ENCODE measurements at places on chromosomes 12 and 14. TPM values are rescaled to one million over a fixed set of nuclear protein-coding genes. Genes with fewer than 3 reads are reported as not detected.
A peak's percentile ranks its signal among the peaks of the same experiment; 100 is the strongest.

Gene SYNE3
- total RNA-seq = 39.1 TPM

Gene DENND5B
- total RNA-seq = 19.7 TPM

Gene TSPAN8
- 7.5 TPM for total RNA-seq

Gene TAS2R19
- 5.9 TPM for total RNA-seq

Gene OR6C76
- total RNA-seq = not detected

Gene M6PR
- total RNA-seq = 82.9 TPM

Gene PTCSC3
- total RNA-seq = not detected

Gene KRT72
- total RNA-seq = not detected

Gene EDDM3A
- not detected for total RNA-seq

GRCh38 chr12:111664499-111664898 is 21.3 kb downstream of the BRAP start:
- H3K4me1 ChIP-seq = no peaks in the 10 kb centered on the region
- no peaks in the 10 kb centered on the region for H3K27me3 ChIP-seq
- no peak overlapping the region for H3K27ac ChIP-seq
- H3K4me3 ChIP-seq = no peak overlapping the region
- DNase-seq = no peak

GRCh38 chr14:30299915-30300314 is 259.0 kb upstream of the G2E3 start:
- no peaks in the 10 kb centered on the region for H3K4me1 ChIP-seq
- DNase-seq = no peak
- no peak overlapping the region for H3K27ac ChIP-seq
- H3K36me3 ChIP-seq = no peaks in the 10 kb centered on the region
- no peak overlapping the region for H3K4me3 ChIP-seq

DNA sequence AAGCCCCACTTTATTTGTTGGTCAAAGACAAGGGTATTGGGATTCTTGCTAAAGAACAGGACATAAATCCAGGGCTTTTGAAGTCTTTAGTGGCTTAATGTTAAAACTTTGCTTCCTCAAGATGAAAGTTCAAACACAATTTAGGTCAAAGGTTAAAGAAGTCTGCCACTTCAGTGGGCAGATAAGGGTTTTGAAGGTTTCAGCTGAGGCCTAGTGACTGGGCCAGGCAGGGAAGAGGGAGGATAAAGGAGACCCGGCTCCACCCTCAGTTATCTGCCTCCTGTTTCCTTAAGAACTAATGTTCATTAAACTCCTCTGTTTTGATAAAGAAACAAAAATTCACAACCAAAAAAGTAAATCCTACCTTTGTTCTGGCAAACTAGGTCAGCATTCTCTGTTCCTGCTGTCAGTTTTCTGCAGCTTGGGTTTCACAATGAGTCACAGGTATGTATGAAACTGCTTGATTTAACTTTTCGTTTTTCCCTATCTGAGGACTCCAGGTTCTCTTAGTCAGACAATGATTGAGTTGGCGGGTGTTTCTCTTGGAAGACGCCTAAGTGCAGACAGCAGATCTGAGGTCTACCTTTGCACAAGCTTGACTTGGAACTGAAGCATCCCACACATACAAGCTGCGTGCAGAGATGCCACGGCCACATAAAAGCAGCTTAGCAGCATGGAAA is 208.3 kb downstream of the EXOC5 start:
- H3K27ac ChIP-seq = no peak overlapping the region
- no peaks in the 10 kb centered on the region for H3K36me3 ChIP-seq
- H3K4me1 ChIP-seq = no peaks in the 10 kb centered on the region
- H3K4me3 ChIP-seq = no peak overlapping the region

- H3K4me3 ChIP-seq = no peak overlapping the region
- no peak for DNase-seq
Measured at GRCh38 chr12:90548595-90548994, 406.4 kb downstream of the CCER1 start.

DNA sequence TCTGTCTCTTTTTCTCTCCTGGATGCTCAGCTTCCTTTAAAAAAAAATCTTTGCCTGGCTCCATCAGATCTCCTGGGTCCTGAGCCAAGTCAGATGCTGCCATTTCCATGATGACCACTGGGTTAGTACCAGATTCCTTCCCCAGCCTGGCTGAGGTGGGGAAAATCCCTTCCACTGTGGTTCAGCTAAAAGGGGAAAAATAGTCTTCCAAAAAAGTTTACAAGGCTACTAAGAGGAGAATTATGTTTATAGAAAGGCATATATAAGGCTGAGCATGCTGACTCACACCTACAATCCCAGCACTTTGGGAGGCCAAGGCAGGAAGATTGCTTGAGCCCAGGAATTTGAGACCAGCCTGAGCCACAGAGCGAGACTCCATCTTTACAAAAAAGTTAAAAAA is 28.4 kb upstream of the GAS2L3 start:
- no peak for DNase-seq
- H3K4me3 ChIP-seq = no peak overlapping the region
- no peak overlapping the region for H3K27ac ChIP-seq
- H3K4me1 ChIP-seq = no peaks in the 10 kb centered on the region
- H3K27me3 ChIP-seq = no peaks in the 10 kb centered on the region
- H3K36me3 ChIP-seq = no peaks in the 10 kb centered on the region

DNA sequence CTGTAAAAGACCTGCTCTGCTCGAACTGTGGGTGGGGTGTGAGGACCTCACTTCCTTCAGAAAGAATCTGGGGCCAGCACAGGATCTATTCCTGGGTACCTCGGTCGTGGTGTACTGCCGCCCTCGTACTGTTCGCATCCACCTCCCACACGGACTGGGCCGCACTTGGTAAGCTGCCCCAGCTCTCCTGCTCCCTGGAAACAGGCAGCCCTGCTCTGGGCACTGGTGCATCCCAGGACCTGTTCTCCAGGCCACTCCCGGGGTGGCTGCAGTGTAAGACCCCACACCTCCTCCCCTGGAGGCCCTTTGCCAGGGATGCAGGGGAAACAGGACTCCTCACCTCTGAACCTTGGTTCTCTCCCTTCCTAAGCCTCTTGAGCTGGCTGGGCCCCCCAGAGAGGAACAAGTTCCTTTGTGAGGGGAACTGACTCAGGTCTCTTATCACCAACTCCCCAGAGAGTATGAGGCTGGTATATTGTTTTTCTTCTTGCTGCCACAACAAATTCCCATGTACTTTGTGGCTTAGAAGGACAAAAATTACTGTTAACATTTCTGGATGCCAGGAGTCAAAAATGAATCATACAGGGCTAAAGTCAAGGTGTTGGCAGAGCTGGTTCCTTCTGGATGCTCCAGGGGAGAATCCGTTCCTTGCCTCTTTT is 276.5 kb downstream of the NUAK1 start:
- H3K27me3 ChIP-seq = no peaks in the 10 kb centered on the region
- DNase-seq = no peak
- H3K4me3 ChIP-seq = no peak overlapping the region
- H3K36me3 ChIP-seq = no peaks in the 10 kb centered on the region

DNA sequence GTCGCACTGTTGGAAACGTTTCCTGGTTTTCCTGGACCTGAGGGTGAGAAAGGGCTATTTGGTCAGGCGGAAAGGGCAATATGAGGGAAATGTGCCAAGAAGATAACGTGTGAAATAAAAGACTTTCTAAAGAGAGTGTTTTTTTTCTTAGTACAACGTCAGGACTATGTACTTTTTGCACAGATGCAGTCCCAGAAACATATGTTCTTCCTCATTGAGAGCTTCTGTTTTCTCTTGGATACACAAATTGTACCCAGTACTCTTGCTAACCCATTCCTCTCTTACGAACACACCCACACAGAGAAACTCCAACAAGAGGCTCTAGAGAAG is 669 bp upstream of the PKP2 start:
- no peak overlapping the region for H3K4me3 ChIP-seq
- H3K27ac ChIP-seq = no peak overlapping the region
- H3K36me3 ChIP-seq = no peaks in the 10 kb centered on the region
- no peaks in the 10 kb centered on the region for H3K4me1 ChIP-seq

DNA sequence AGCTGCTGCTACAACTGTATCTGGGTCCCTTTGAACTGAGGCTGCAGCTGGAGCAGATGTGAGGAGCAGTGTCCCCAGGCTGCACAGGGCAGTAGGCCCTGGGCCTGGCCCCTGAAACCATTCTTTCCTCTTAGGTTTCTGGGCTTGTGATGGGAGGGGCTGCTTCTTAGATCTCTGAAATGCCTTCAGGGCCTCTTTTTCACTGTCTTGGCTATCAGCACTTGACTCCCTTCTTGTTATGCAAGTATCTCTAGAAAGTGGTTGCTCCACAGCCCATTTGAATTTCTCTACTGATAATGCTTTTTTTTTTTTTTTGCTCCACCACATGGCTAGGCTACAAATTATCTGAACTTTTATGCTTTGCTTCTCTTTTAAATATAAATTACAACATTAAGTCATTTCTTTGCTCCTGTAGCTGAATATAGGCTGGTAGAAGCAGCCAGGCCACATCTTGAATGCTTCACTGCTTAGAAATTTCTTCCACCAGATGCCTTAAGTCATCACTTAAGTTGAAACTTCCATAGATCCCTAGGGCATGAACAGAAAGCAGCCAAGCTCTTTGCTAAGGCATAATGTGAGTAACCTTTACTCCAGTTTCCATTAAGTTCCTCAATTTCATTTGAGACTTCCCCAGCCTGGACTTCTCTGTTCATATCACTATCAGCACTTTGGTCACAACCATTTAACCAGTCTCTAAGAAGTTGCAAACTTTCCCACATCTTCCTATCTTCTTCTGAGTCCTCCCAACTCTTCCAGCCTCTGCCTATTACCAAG is 41.1 kb downstream of the ACSM4 start:
- no peaks in the 10 kb centered on the region for H3K36me3 ChIP-seq
- no peaks in the 10 kb centered on the region for H3K4me1 ChIP-seq
- H3K27me3 ChIP-seq = no peaks in the 10 kb centered on the region
- no peak for DNase-seq
- no peak overlapping the region for H3K4me3 ChIP-seq

DNA sequence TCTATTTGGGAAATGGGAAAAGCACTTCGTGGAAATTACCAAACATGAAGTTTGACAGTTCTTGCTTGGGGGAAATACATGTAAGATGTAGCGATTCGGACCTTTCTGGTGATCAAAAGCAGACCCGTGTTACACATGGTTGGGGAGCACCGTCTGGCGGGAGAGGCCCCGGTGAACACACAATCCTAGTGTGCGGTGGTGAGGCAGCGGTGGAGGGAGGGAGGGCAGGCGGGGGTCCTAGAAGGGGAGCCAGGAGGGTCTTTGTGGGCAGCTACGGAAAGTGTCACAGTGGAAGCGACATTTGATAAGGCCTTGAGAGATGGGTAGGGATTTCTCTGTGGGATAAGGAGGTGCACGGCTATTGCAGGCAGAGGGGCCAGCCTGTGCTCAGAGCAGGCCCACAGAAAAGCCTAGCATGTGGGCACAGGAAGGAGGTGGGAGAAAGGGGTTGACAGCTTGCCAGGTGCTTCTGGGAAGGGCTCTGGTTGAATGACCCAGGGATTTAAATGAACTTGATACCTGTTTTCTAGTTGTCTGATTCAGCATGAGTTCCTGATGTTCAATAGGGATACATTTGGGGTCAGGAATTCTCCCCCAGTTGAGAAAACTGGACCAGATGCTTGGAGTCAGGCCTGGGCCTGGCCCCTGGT is 7.2 kb downstream of the MVK start:
- no peak for DNase-seq
- H3K4me3 ChIP-seq = no peak overlapping the region
- no peaks in the 10 kb centered on the region for H3K4me1 ChIP-seq
- H3K27ac ChIP-seq = no peak overlapping the region
- peaks cover 4% of the 10 kb centered on the region for H3K36me3 ChIP-seq

DNA sequence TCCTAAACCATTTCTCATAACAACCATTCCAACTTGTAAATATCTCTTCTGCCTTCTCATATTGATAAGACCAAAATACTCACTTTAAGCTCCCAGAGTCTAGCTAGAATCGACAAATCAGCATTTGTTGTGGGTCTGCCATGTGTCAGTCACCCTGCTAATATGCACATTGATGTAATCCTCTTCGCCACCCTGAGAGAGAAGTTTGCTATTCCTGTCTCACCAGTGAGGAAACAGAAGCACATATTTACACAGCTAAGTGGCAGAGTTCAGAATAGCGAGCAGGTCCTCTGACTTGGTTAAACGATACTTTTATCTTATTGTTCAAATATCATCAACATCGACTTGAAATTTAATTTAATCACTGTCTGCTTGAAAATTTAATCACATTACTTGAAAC is 142.1 kb downstream of the ANO4 start:
- H3K27ac ChIP-seq = no peak overlapping the region
- no peaks in the 10 kb centered on the region for H3K4me1 ChIP-seq
- H3K36me3 ChIP-seq = no peaks in the 10 kb centered on the region

- no peaks in the 10 kb centered on the region for H3K27me3 ChIP-seq
- no peak for DNase-seq
- H3K4me1 ChIP-seq = no peaks in the 10 kb centered on the region
- H3K27ac ChIP-seq = no peak overlapping the region
- peaks cover 9% of the 10 kb centered on the region for H3K36me3 ChIP-seq
- H3K4me3 ChIP-seq = no peak overlapping the region
Measured at GRCh38 chr14:100529561-100530031, 57.6 kb downstream of the BEGAIN start.

- no peaks in the 10 kb centered on the region for H3K36me3 ChIP-seq
- DNase-seq = peak; percentile 65
- no peak overlapping the region for H3K4me3 ChIP-seq
- no peak overlapping the region for H3K27ac ChIP-seq
Measured at GRCh38 chr12:121279507-121279915, 17.0 kb downstream of the CAMKK2 start.

- no peak for DNase-seq
- H3K4me3 ChIP-seq = no peak overlapping the region
- no peaks in the 10 kb centered on the region for H3K36me3 ChIP-seq
- peaks cover under 1% of the 10 kb centered on the region for H3K4me1 ChIP-seq
Measured at GRCh38 chr14:63922696-63923421, 70.1 kb downstream of the SYNE2 start.

GRCh38 chr12:132367071-132367851 is 37.9 kb upstream of the GALNT9 start:
- no peak overlapping the region for H3K4me3 ChIP-seq
- no peak overlapping the region for H3K27ac ChIP-seq
- DNase-seq = peak; percentile 68
- H3K27me3 ChIP-seq = no peaks in the 10 kb centered on the region

GRCh38 chr12:113271853-113272561 is 50.7 kb downstream of the TPCN1 start:
- peaks cover 2% of the 10 kb centered on the region for H3K4me1 ChIP-seq
- H3K27me3 ChIP-seq = no peaks in the 10 kb centered on the region
- peak; percentile 91 for DNase-seq
- H3K4me3 ChIP-seq = no peak overlapping the region

DNA sequence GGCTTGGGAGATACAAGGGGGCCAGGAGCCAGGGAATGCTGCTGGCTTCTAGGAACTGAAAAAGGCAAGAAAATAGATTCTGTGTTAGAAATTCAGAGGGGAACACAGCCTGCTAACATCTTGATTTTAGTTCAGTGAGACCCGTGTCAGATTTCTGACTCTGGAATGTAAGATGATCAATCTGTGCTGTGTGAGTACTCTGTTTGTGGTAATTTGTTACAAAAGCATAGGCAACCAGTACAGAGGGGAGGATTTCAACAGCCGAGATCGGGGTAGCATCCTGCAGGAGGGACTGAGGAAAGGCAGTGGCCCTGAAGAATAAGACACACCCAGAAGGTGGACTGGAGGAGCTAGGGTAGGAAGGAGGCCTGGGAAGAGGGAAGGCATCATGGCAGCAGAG is 410.0 kb upstream of the CCDC196 start:
- no peaks in the 10 kb centered on the region for H3K36me3 ChIP-seq
- H3K27me3 ChIP-seq = no peaks in the 10 kb centered on the region
- no peak overlapping the region for H3K27ac ChIP-seq
- DNase-seq = no peak
- no peak overlapping the region for H3K4me3 ChIP-seq
- no peaks in the 10 kb centered on the region for H3K4me1 ChIP-seq

Data from aorta (tissue), 5 donors.